Natural killer cell (primary cell): ENCODE measurements at places on chromosomes 1 and 21. TPM values are rescaled to one million over a fixed set of nuclear protein-coding genes. Genes with fewer than 3 reads are reported as not detected.
A peak's percentile ranks its signal among the peaks of the same experiment; 100 is the strongest.

IFT25 gene
- 41.6 TPM for total RNA-seq

GRCh38 chr1:234477386-234478151, 1.4 kb downstream of the TARBP1 start:
- peaks cover 20% of the 10 kb centered on the region for H3K4me1 ChIP-seq
- peak overlapping the region; percentile 77 for H3K27ac ChIP-seq
- DNase-seq: no peak
- H3K27me3 ChIP-seq: no peaks in the 10 kb centered on the region
- peak overlapping the region; percentile 66 for H3K4me3 ChIP-seq

CFH gene
- total RNA-seq: 0.88 TPM

ANGPTL1 gene
- total RNA-seq: not detected

DNA sequence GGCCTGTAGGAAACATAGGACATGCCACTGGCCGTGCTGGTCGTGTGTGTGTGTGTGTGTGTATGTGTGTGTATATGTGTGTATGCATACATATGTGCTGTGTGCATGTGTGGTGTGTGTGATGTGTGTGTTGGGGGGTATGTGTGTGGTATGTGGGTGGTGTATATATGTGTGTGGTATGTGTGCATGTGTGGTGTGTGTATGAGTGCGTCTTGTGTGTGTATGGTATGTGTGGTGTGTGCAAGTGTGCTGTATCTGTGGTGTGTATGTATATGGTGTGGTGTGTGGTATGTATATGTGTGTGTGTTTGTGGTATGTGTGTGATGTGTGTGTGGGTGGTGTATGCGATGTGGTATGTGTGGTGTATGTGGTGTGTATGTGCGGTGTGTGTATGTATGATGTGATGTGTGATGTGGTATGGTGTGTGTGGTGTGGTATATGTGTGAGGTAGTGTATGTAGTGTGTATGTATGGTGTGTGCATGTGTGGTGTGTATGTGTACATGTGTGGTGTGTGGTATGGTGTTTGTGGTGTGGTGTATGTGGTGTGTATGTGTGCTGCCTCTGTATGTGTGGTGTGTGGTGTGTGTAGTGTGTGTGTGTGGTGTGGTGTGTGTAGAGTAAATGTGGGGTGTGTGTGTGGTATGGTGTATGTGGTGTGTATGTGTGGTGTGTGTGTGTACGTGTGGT, 120.8 kb upstream of the CACHD1 start:
- no peaks in the 10 kb centered on the region for H3K36me3 ChIP-seq
- no peak for DNase-seq

- no peaks in the 10 kb centered on the region for H3K27me3 ChIP-seq
- no peak for DNase-seq
- no peak overlapping the region for H3K4me3 ChIP-seq
- H3K4me1 ChIP-seq: peaks cover 19% of the 10 kb centered on the region
- H3K36me3 ChIP-seq: no peaks in the 10 kb centered on the region
- no peak overlapping the region for H3K27ac ChIP-seq
Measured at GRCh38 chr21:34968414-34969333, 80.4 kb downstream of the RUNX1 start.

DNA sequence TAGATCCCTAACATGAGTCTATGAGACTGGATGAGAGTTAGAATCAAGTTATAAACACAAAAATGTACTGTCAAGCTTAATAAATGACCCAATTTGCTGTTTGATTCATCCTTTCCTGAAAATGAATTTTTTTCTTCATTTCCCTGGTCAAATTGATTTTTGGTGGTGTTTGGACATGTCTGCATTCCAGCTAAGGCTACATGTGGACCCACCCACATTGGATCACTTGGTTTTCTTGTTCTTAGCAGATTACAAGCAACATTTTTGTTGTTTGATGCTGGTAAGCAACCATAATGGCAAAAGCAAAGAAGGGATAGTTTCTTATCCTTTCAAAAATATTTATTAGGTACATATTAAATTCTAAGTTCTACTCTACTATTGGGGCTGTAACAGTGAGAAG, 181.1 kb downstream of the NEK7 start:
- no peaks in the 10 kb centered on the region for H3K36me3 ChIP-seq
- no peak overlapping the region for H3K27ac ChIP-seq
- DNase-seq: no peak
- no peaks in the 10 kb centered on the region for H3K27me3 ChIP-seq

GRCh38 chr1:229047840-229048620, 222.9 kb upstream of the RAB4A start:
- no peaks in the 10 kb centered on the region for H3K4me1 ChIP-seq
- H3K4me3 ChIP-seq: no peak overlapping the region
- H3K36me3 ChIP-seq: no peaks in the 10 kb centered on the region
- DNase-seq: no peak

DNA sequence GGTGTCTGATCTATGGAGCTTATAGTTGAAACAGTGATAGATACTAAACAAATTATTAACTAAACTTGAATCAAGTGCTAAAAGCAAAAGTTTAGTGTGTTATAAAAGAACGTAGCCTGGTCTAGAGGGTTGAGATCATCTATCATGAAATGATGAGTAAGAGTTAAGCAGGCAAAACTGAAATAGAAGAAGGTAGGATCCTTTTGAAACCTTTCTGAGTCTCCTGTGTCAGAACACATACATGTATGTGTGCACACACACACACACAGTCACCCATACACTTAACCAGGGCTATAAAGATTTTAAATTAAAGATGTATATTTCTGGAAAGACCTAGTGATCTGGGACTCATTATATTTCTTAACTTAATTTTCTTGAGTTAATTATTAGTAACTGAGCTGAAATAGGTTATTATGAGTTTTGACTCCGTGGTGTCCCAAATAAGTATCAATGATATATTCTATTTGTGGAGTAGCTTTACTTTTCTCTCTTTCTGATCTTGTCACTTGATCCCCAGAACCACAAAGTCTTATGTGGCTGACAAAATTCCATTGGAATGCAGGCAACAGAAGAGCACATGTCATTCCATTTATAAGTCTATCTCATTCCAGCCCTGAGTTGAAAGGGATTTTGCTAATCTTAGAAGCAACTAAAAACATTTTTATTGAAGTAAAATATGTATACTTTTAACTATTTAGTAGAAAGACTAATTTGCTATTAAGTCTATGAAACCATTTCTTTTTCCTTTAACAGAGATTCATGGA, 70.7 kb downstream of the PRRX1 start:
- H3K27me3 ChIP-seq: no peaks in the 10 kb centered on the region
- no peak for DNase-seq
- H3K36me3 ChIP-seq: no peaks in the 10 kb centered on the region
- no peak overlapping the region for H3K27ac ChIP-seq

TDRD5 gene
- total RNA-seq: not detected

SLC19A1 gene
- total RNA-seq: 9.0 TPM

- H3K27me3 ChIP-seq: no peaks in the 10 kb centered on the region
- no peak for DNase-seq
- H3K27ac ChIP-seq: no peak overlapping the region
- no peaks in the 10 kb centered on the region for H3K4me1 ChIP-seq
Measured at GRCh38 chr1:232765542-232765941, 39.7 kb upstream of the MAP10 start.

DNA sequence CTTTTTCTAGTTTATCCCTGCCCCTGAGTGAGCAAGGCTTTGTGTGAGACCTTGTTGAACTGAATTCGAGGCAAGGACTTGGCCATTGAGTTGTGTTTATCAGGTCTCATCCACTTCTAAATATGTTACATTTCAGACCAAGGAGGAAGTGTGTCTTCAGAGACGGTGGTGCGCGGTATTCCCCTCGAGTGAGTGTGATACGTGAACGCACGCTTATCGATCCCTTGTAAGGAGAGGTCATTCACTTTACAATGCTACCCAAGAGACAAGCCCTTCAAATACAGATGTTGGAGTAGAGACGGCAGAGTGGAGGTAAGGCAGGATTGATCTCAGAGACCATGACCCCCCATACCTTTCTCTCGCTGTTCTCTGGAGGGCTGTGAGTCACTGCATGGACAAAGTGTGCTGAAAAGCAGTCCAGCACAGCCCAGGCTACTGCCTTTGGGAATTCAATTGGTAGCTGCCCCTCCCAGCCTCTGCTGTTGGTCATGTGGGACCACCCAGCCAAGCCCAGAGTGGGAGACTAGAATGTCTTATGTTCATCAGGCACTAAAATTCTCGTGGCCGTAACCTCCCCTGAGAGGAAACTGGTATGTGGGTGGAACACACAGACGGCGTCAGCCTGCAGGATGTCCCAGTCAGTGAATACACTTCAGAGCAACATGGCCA, 16.3 kb upstream of the MTARC1 start:
- H3K27me3 ChIP-seq: no peaks in the 10 kb centered on the region
- DNase-seq: no peak
- H3K27ac ChIP-seq: peak overlapping the region; percentile 82
- H3K4me1 ChIP-seq: no peaks in the 10 kb centered on the region

- peaks cover 7% of the 10 kb centered on the region for H3K27me3 ChIP-seq
- no peaks in the 10 kb centered on the region for H3K36me3 ChIP-seq
- H3K4me3 ChIP-seq: no peak overlapping the region
- H3K27ac ChIP-seq: no peak overlapping the region
- H3K4me1 ChIP-seq: no peaks in the 10 kb centered on the region
- DNase-seq: no peak
Measured at GRCh38 chr1:20367626-20368025, 77.0 kb downstream of the VWA5B1 start.

DNA sequence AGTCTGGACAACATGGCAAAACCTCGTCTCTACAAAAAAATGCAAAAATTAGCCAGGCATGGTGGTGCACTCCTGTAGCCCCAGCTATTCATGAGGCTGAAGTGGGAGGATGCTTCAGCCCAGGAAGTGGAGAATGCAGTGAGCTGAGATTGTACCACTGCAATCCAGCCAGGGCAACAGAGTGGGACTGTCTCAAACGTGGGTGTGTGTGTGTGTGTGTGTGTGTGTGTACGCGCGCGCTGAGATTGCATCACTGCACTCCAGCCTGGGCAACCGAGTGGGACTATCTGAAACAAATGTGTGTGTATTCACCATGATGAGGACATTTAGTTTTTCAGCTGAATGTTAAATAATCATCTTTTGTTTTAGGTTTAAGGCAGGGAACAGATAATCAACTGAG, 21.1 kb downstream of the USP1 start:
- H3K4me1 ChIP-seq: no peaks in the 10 kb centered on the region
- no peak for DNase-seq
- no peak overlapping the region for H3K4me3 ChIP-seq
- peaks cover 14% of the 10 kb centered on the region for H3K36me3 ChIP-seq
- H3K27ac ChIP-seq: no peak overlapping the region

DNA sequence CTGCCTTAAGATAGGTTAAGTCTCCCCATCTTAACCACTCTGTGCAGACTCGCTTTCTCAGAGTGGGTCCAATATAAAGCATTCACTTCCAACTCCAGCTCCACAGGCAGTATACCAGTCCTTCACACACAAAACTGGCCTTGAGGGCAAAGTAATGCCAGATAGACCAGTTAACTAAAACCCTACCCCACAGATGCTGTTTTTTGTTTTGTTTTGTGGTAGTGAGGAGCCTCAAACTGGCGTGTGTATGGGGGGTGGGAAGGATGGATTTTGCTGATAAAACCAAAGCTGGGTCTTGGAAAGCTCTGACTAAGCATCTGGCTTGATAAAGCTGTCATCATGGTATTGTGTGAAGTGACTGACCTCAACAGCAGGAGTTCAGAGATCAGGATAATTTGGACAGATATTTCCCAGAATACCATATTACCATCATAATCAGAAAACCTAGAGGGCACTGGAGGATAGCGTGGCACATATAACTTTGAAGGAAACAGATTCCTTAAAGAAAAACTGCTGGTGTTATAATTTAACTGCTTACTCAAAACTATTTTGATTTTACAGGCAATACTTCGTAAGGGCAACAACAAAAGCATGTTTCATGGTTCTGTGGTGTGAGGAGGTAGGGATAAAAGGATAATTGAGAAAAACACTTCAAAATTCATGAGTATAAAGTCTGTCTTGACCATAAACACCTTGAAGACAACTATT, 29.6 kb upstream of the CPLANE2 start:
- H3K4me3 ChIP-seq: no peak overlapping the region
- no peaks in the 10 kb centered on the region for H3K27me3 ChIP-seq
- no peak overlapping the region for H3K27ac ChIP-seq
- no peaks in the 10 kb centered on the region for H3K4me1 ChIP-seq
- H3K36me3 ChIP-seq: no peaks in the 10 kb centered on the region

- no peaks in the 10 kb centered on the region for H3K36me3 ChIP-seq
- no peaks in the 10 kb centered on the region for H3K27me3 ChIP-seq
- no peak overlapping the region for H3K4me3 ChIP-seq
- peaks cover 69% of the 10 kb centered on the region for H3K4me1 ChIP-seq
Measured at GRCh38 chr1:161196521-161197451, 2.1 kb downstream of the ADAMTS4 start.

DNA sequence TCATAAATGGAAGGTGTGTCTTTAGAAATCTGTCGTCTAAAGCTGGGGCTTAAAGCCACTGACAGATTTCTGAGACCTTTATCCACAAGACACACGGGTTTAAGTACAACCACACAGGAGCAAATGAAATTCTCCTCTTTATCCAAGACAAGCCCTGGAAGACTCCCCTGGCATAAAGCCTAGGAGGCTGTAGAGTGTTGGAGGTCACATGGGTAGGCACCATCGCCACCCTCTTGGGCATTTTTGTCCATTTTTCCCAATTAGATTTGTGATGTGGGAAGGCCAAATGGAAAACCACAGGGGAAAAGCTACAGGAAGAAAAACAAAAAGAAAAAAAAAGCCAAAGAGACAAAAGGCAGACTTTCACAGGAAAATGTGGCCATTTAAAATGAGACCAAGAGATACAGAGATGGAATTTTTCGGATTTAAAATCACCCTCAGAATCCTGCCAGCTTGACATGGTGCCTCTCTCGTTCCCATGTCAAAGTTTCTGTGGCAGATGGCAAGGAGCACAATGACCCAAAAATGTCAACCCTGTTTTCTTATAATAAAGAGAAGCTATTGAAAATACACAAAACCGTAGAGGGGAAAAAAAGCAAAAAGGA, 91.9 kb downstream of the PLD5 start:
- no peak overlapping the region for H3K4me3 ChIP-seq
- H3K36me3 ChIP-seq: no peaks in the 10 kb centered on the region
- no peaks in the 10 kb centered on the region for H3K4me1 ChIP-seq
- no peaks in the 10 kb centered on the region for H3K27me3 ChIP-seq
- H3K27ac ChIP-seq: no peak overlapping the region

GRCh38 chr21:30117631-30118030, 49.0 kb downstream of the CLDN17 start:
- no peak overlapping the region for H3K27ac ChIP-seq
- H3K4me1 ChIP-seq: no peaks in the 10 kb centered on the region
- no peaks in the 10 kb centered on the region for H3K27me3 ChIP-seq
- DNase-seq: no peak

DNA sequence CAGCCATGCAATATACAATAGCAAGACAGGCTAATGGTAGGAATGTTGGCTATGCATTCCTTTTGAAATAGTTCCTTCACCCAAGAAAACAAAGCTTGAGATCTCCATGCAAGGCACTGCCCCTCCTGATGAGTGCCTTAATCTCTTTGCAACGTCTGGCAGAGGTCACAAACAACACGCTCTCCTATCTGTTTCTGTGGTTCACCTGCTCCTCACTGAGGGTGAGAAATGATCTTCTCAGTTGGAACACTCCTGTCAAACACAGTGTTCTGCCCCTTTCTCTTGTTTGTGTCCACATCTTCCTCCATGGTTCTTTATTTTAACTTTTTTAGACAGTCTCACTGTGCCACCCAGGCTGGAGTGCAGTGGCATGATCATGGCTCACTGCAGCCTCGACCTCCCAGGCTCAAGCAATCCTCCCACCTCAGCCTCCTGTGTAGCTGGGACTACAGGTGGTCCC, 21.2 kb upstream of the XPR1 start:
- H3K4me3 ChIP-seq: no peak overlapping the region
- no peak for DNase-seq
- no peak overlapping the region for H3K27ac ChIP-seq
- H3K4me1 ChIP-seq: no peaks in the 10 kb centered on the region
- H3K27me3 ChIP-seq: no peaks in the 10 kb centered on the region
- no peaks in the 10 kb centered on the region for H3K36me3 ChIP-seq

CLIC6 gene
- total RNA-seq: not detected

CD1E gene
- 0.73 TPM for total RNA-seq
